Natural killer cell (primary cell): ENCODE measurements at places on chromosomes 11 and 22. TPM values are rescaled to one million over a fixed set of nuclear protein-coding genes. Genes with fewer than 3 reads are reported as not detected.

The SCUBE2 gene
- not detected for total RNA-seq

The OR6A2 gene
- total RNA-seq, result not detected

The DNAJB13 gene
- total RNA-seq, result 0.45 TPM

The PNPLA5 gene
- not detected for total RNA-seq

The PKP3 gene
- total RNA-seq, result not detected
